ENCODE measurements at places on chromosomes 5 and 9. TPM values are rescaled to one million over a fixed set of nuclear protein-coding genes. Genes with fewer than 3 reads are reported as not detected.

The ADCY2 gene
- total RNA-seq = 0.52 TPM

The IFNA2 gene
- not detected for total RNA-seq

The CDC14B gene
- 16.5 TPM for total RNA-seq

The NRG2 gene
- 1.1 TPM for total RNA-seq

All from left colon (tissue), 2 donors.